ENCODE measurements at places on chromosomes 7 and 10.
A peak's percentile ranks its signal among the peaks of the same experiment; 100 is the strongest.

DNA sequence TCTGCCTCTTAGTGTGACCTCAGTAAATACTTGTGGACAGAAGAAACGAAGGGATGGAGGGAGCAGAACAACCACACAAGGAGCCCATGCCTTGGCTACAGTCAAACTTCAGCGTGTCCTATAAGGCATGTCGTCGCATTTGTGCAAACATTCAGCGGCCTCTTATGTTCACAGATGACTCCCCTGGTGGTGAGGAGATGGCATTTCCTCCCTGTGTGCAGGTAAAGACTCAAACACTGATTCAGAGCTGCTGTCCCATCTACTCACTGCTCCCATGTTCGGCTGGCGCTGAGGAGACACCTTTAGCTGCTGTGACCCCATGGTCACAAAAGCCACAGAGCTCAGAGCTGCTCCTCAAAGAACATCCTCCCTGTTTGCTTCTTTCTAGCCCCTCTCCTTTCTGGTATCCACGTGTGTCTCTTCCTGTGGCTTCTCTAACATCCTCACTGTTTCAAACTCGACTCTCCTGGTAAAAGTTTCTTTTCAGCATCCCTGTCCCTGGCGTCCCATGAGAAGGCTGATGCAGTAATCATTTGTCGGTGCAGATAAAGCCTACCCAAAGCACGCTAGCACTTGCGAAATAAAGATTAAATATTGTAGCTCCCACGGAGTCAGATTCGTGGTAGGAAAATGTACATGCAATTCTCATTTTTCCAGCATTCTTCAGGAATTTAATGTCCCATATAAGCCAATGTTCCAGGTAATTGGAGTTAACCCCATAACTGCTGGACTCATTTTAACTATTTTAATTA lies 124.9 kb upstream of the NEBL start:
- peak; percentile 14 for DNase-seq

GRCh38 chr7:66353547-66353946 lies 148.4 kb downstream of the TPST1 start:
- DNase-seq: no peak

GRCh38 chr7:47149208-47149839 lies 432.6 kb downstream of the TNS3 start:
- DNase-seq: peak; percentile 27

- no peak for DNase-seq
Observed at GRCh38 chr7:31687024-31687748, at the start of gene PPP1R17. Gene PPP1R17 (plus strand): TSS chr7:31687215. CDS start chr7:31692442, 5,227 bp downstream.

DNA sequence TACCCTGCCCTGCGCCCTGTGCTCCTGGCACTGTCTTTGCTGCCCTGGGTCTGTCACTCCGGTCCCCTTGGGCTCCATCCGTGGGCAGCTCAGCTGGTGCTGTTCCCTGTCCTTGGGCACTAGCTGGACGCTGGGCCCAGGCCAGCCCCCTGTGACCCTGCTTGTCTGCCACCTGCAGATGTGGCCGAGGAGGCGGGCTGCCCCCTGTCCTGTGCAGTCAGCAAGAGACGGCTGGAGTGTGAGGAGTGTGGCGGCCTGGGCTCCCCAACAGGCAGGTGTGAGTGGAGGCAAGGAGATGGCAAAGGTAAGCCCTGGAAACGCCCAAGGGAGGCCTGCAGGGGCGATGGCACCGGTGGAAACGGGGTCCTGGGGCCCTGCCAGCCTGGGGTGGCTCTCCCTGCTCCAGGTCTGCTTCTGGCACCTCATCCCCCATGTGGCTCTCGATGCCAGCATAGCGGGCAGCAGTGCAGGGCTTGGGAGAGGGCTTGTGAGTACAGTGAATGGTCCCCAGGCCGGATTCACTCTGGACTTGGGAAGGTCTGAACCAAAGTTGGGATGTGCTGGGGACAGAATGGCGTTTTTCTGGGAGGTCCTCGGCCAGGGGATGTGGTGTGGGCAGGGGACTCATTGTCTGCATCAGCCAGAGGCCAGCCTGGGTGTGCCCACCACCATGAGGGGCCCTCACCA lies 26.2 kb upstream of the CSGALNACT2 start:
- no peak for DNase-seq

DNA sequence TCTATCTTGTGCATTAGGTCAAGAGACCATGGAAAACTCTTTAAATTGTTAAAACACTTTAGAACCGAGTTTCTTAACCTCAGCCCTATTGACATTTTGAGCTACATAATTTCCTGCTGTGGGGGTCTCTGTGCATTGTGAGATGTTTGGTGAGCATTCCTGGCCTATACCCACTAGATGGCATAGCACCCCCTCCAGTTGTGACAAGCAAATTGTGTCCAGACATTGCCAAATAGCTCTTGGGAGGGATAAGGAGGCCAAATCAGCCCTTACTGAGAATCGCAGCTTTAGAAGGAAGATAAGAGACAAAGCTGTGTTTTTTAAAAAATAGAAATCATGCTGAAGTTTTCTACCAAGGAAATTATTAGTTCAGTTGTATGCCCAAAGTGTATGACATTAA lies 1158.5 kb upstream of the C7orf33 start:
- DNase-seq: no peak

GRCh38 chr7:105806592-105807447 lies 69.6 kb downstream of the ATXN7L1 start:
- DNase-seq: peak; percentile 49

DNA sequence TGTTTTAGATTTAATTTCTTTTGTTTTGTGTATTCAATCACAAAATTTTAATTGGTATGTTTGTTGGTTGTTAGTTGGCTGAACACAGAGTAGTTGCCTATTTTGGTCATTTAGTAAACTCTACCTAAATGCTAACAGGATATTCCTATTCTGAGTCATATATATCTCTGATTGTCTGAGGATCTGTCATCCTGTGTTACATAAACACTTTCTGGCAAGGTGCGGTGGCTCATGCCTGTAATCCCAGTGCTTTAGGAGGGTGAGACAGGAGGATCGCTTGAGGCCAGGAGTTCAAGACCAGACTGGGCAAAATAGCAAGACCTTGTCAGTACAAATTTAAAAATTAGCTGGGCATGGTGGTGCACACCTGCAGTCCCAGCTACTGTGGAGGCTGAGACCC lies 178.6 kb downstream of the PLCE1 start:
- no peak for DNase-seq

- peak; percentile 91 for DNase-seq
Observed at GRCh38 chr7:901388-902154, 25.2 kb downstream of the GET4 start.

DNA sequence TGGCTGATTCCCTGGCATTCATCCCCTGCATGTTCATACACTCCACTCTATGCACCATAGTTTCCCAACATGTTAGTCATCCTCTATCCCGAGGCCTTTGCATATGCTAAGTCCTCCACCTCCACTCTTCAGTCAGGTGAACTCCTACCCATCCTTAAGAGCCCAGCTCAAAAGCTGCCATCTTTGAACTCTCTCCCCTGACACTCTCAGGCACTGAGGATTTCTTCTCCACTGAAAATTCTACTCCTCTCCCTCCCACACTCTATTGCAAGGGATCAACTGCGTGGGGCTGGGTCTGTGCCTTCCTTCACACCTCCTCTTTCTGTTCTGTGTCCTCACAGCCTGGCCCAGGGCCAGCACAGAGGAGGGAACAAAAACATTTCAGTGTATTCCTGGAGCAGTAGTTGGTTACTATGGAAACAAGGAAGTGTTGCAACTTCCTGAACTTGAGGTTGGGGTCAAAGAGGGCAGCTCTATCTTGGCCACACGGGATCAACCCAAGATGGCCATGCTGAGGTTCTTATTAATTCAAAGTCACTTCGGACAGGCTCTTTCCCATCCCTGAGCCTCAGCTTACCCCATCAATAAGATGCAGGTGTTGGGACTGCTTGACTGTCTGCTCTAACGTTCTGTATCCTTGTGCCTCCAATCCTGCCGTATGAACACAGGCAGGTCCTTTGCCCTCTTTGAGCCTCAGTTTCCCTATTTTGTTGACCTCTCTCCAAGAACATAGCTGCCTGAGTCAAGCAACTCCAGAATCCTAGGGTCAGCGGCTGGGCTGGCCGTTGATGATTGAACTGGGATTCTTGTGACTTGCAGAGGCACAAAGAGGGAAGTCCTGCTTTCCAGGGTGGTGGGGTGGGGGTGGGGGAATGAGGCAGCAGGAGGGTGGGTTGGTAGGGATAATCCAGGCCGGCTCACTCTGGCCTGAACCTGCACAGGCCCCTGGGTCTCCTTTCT lies 15.5 kb downstream of the ZMIZ1 start:
- DNase-seq: peak; percentile 56

- DNase-seq: no peak
Observed at GRCh38 chr10:123213192-123213591, 59.0 kb downstream of the BUB3 start.

- no peak for DNase-seq
Observed at GRCh38 chr7:70156057-70156456, 557.8 kb downstream of the AUTS2 start.

- no peak for DNase-seq
Observed at GRCh38 chr10:83909001-83909400, 230.3 kb upstream of the GHITM start.

Data from germinal center (tissue), 1 donor.